Fibroblast of lung (primary cell): ENCODE measurements at places on chromosomes 6 and 20. TPM values are rescaled to one million over a fixed set of nuclear protein-coding genes. Genes with fewer than 3 reads are reported as not detected.
A peak's percentile ranks its signal among the peaks of the same experiment; 100 is the strongest.

GRCh38 chr6:6711832-6712448 is 123.4 kb downstream of the LY86 start:
- DNase-seq = no peak

- DNase-seq = no peak
Observed at GRCh38 chr6:5050009-5050408, 35.1 kb upstream of the PPP1R3G start.

GRCh38 chr20:51132279-51132678 is 109.4 kb upstream of the KCNG1 start:
- peak; percentile 9 for DNase-seq

GRCh38 chr20:11845340-11845739 is 72.4 kb upstream of the BTBD3 start:
- DNase-seq = no peak

Gene PREX1
- total RNA-seq = 3.1 and 3.9 TPM in 2 replicates

Gene ESR1
- 0.50 and 1.0 TPM in 2 replicates for total RNA-seq
